AG09319 (cell line): ENCODE measurements at places on chromosomes 2 and 18.

GRCh38 chr2:174985614-174986013, 19.6 kb downstream of the CHN1 start:
- DNase-seq: no peak

DNA sequence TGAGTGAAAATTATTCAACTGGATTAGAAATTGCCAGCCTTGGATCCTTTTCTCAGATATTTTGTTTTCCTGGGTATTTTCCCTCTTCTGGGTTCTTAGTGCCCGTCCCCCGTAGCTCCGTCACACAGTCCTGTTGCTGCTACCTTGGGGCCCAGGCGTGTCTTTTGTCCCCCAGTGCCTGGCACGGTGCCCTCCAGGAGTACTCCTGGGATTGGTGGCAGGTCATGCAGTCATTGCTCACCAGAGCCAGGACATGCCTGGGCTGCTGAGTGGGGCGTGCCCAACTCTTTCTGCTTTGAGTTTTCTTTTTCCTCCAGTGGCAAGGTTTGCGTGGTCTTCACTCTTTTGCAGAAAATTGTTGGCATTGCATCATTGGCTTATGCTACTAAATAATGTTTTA, 275.2 kb downstream of the AGAP1 start:
- DNase-seq: no peak

- no peak for DNase-seq
Measured at GRCh38 chr2:173019755-173020154, 55.9 kb upstream of the MAP3K20 start.

GRCh38 chr18:6222271-6222670, 192.4 kb downstream of the L3MBTL4 start:
- DNase-seq: no peak

- DNase-seq: no peak
Measured at GRCh38 chr2:3169106-3169870, 208.3 kb downstream of the EIPR1 start.

DNA sequence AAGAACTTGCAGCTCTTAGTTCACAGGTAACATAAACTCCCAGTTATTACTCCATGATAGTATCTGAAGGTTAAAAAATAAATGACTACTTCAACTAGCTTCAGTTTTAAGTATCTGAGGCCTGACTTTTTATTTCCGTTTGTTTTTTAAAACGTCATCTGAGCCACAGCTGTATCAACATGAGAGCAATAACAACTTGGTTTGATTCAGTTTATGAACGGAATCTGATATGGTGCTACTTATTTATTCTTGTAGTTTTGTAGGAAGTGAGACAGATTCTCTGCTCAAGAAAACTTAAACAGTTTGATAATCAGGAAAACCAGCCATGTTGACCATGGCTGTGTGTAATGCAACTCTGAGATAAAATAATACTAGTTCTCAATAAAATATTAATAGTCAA, 34.9 kb downstream of the NAB1 start:
- no peak for DNase-seq

- DNase-seq: no peak
Measured at GRCh38 chr2:231991664-231992063, 30.2 kb downstream of the DIS3L2 start.

DNA sequence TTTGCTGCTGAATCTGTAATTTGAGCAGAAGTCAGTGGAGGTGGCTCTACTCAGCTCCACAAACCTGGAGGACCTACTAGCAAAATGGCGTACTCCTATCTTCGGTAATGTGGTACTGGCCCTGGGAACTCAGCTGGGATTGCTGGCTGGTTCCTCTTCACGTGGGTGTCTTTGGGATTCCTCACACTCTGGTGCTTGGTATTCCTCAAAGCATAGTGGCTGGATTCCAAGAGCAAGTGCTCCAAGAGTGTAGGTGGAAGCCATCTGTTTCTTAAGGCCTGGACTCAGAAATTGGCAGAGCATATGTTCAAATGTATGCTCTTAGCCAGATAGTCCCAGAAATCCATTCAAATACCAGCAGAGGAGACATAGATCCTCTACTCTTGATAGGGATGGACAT, 281.9 kb upstream of the CDH7 start:
- DNase-seq: no peak

- peak; percentile 48 for DNase-seq
Measured at GRCh38 chr18:13447621-13448334, 229.2 kb downstream of the LDLRAD4 start.
